ENCODE measurements at places on chromosomes 5 and 9. TPM values are rescaled to one million over a fixed set of nuclear protein-coding genes. Genes with fewer than 3 reads are reported as not detected.

UBE2QL1 gene
- 39.1 TPM for total RNA-seq

ANGPTL2 gene
- total RNA-seq, result 2.0 TPM

ADGRD2 gene
- not detected for total RNA-seq

MRPL50 gene
- total RNA-seq, result 56.3 TPM

DHX29 gene
- 60.7 TPM for total RNA-seq

CENPH gene
- 17.1 TPM for total RNA-seq

RETREG1 gene
- 73.0 TPM for total RNA-seq

SLC34A1 gene
- not detected for total RNA-seq

AFAP1L1 gene
- total RNA-seq, result 4.9 TPM

FRMD3 gene
- total RNA-seq, result 43.6 TPM

ATP10B gene
- 2.4 TPM for total RNA-seq

TOMM5 gene
- 75.0 TPM for total RNA-seq

GARIN3 gene
- not detected for total RNA-seq

DNAI1 gene
- 1.2 TPM for total RNA-seq

CATSPER3 gene
- 0.82 TPM for total RNA-seq

PAEP gene
- total RNA-seq, result not detected

FUBP3 gene
- total RNA-seq, result 40.4 TPM

MTAP gene
- total RNA-seq, result 16.3 TPM

ARSI gene
- 0.41 TPM for total RNA-seq

GDNF gene
- not detected for total RNA-seq

CNTNAP3B gene
- total RNA-seq, result 35.9 TPM
